Foreskin keratinocyte (primary cell): ENCODE measurements at places on chromosomes 11 and 22. TPM values are rescaled to one million over a fixed set of nuclear protein-coding genes. Genes with fewer than 3 reads are reported as not detected.

The CABP4 gene
- not detected in 2 replicates for polyA plus RNA-seq

The USH1C gene
- not detected in 2 replicates for polyA plus RNA-seq

- no peak for DNase-seq
Observed at GRCh38 chr11:115515647-115516395, 11.6 kb upstream of the CADM1 start.

The NEFH gene
- polyA plus RNA-seq, result 1.3 and 1.6 TPM in 2 replicates

DNA sequence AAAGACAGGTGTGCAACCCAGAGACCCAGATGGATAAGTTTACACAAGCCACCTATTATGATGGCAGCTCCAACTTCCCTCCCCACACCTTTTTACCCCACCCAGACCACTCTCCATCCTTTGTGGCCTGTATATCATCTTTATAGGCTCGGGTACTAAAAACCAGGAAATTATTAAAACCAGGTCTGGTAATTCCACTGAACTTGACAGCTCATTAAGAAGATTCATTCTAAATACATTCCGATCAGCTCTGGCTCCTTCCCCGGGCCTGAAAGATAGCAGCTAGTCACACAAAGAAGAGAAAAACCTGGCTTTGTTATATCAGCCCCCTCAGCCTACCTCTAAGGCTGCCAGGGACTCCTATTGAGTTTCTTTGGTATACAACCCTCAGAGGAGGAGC is 67.9 kb upstream of the API5 start:
- no peak for DNase-seq

DNA sequence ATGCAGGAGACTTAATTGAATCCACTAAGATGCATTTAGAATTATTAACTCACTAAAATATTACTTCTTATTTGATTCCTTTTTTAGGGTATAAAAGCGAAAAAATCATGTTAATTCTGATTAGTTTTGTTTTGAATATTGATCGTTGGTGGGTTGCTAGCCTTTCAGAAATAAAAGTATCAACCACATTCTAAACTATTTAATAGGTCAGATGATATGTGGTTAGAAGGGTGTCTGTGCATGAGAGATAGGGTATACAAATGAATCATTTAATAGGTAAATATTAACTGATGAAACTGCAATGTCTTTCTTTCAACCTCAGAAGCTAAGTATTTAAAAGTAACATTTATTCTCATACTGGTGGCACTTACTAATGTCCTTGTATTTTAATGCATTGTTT is 515.1 kb downstream of the CNTN5 start:
- DNase-seq, result no peak

GRCh38 chr11:107609400-107610218 is 18.7 kb downstream of the ELMOD1 start:
- no peak for DNase-seq

GRCh38 chr22:38981005-38981991 is 849 bp upstream of the APOBEC3B start:
- DNase-seq, result peak; percentile 36

DNA sequence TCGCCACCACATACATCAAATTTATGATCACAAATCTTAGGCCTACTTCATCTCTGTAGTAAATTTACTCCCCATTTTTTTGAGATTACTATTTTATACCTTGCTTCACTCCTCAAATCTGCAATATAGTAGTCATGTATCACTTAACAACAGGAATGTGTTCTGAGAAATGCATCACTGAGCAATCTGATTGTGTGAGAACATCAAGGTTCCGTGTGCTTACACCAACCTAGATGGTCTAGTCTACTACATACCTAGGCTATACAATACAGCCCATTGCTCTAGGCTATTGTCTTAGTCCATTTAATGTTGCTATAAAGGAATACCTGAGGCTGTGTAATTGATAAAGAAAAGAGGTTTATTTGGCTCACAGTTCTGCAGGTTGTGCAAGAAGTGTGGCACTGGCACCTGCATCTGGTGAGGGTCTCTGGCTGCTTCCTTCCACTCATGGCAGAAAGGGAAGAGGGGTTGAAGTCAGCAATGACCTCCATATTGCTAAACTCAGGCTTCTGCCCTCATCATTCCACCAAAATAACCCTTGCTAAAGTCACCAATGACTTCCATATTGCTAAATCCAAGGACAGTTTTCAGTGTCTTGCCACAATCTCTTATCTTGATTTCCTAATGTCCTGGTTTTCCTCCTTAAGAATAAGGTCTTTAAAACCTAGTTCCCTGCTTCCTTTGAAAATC is 140.3 kb downstream of the RBFOX2 start:
- DNase-seq, result no peak

GRCh38 chr11:134453441-134453840 is 41.4 kb upstream of the B3GAT1 start:
- DNase-seq, result no peak

The HSCB gene
- polyA plus RNA-seq, result 13.8 and 14.4 TPM in 2 replicates

GRCh38 chr11:78190871-78191538 is 2.3 kb downstream of the USP35 start:
- DNase-seq, result no peak

The METTL15 gene
- 3.9 and 4.6 TPM in 2 replicates for polyA plus RNA-seq

DNA sequence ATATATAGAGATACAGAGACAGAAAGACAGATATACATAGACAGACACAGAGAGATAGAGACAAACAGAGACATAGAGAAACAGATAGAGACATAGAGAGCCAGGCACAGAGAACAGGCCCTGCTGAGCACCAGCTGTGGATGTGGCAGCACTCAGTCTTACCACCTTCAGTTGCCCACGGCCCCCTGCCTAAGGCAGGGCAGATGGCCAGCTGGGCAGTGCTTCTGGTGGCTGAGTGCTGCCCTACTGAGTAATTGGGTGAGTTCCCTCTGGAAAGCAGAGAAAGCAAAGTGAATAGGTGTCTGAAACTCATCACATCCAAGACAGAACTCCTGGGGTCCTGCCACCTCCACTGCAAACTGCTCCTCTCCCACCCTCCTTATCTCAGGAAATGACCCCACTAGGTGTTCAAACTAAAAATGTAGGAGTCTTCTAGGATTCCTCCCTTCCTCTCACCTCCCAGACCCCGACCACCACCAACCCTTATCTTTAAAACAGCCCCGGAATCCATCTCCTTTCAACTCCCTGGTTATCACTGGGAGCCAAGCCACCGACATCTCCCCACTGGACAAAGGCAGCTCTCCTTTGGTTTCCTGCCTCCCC is 27.2 kb downstream of the SYN3 start:
- no peak for DNase-seq

- no peak for DNase-seq
Observed at GRCh38 chr22:41883400-41883799, 31.5 kb downstream of the SHISA8 start.

The MS4A14 gene
- polyA plus RNA-seq, result not detected in 2 replicates

DNA sequence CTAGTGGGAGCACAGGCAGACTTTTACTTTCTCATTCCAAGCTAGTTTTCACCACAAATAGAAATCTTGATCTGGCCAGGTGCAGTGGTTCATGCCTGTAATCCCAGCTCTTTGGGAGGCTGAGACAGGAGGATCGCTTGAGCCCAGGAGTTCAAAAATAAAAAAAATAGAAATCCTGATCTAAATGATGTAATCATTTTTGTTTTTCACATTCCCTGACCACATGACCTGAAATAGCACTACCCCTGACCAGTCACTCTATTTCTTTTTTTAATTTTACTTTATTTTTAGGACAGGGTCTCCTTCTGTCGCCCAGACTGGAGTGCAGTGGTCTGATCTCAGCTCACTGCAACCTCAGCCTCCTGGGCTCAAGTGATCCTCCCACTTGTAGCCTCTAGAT is 2.3 kb upstream of the TCN2 start:
- DNase-seq, result no peak

GRCh38 chr11:117700551-117700950 is 96.5 kb downstream of the DSCAML1 start:
- DNase-seq, result no peak

- DNase-seq, result no peak
Observed at GRCh38 chr11:30454111-30454510, 131.2 kb downstream of the ARL14EP start.

The ALDH3B2 gene
- 0.13 and 0.18 TPM in 2 replicates for polyA plus RNA-seq

The BAIAP2L2 gene
- polyA plus RNA-seq, result 4.2 and 5.0 TPM in 2 replicates

The SMCO4 gene
- 8.5 and 11.5 TPM in 2 replicates for polyA plus RNA-seq

The C11orf65 gene
- polyA plus RNA-seq, result 0.59 and 0.71 TPM in 2 replicates

- no peak for DNase-seq
Observed at GRCh38 chr11:8228231-8228630, 35.4 kb downstream of the LMO1 start.

The TMEM151A gene
- 0.02 and 0.04 TPM in 2 replicates for polyA plus RNA-seq

The PRR33 gene
- not detected in 2 replicates for polyA plus RNA-seq

DNA sequence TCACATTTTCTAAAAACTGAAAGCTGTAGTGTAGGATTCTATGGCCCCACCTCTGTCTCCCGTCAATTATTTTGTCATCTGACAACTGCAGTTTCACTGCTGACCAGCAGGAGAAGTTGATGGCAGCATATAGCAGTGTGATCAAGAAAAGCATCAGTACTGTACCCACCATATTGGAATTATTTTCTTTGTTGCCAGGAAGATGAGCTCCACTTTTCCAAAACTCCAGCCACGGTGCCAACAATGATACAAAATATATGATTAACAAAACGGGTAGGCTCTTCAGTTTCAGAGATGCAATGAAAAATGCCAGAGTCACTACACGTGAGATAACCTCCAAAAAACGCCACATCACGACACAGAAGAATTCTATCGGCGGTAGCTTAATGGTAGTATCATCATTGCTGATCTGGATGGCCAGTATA is 41.3 kb downstream of the XKR3 start:
- no peak for DNase-seq

DNA sequence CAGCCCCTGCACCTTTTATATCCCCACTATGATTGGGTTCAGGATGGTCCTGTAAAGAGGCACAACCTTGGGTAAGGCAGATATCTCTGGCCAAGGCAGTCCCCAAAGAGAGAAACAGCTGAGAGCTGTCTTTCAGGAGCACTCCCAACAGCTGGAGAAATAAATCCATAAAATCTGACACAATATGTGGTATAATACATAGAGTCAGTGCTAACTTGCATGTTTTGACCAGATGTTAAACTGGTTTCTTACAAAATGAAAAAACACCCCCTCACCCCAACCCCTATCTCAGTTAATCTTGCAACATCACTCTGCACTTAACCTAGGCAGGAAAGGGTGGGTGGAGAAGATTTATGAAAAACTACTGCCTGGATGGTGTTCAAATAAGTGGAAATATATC is 44.0 kb upstream of the C11orf87 start:
- no peak for DNase-seq

The HBG1 gene
- polyA plus RNA-seq, result not detected in 2 replicates

- DNase-seq, result no peak
Observed at GRCh38 chr22:27352426-27352825, 449.1 kb downstream of the MN1 start.

- no peak for DNase-seq
Observed at GRCh38 chr11:1059759-1060158, 14.9 kb upstream of the MUC2 start.

The SPON1 gene
- not detected in 2 replicates for polyA plus RNA-seq

- no peak for DNase-seq
Observed at GRCh38 chr11:16833026-16833425, 94.6 kb downstream of the C11orf58 start.

- DNase-seq, result no peak
Observed at GRCh38 chr22:48257685-48258055, 1495.2 kb downstream of the TBC1D22A start.

The PRG3 gene
- not detected in 2 replicates for polyA plus RNA-seq

The TUBGCP6 gene
- 12.9 and 13.4 TPM in 2 replicates for polyA plus RNA-seq

GRCh38 chr22:32446321-32446720 is 17.9 kb downstream of the BPIFC start:
- DNase-seq, result no peak

DNA sequence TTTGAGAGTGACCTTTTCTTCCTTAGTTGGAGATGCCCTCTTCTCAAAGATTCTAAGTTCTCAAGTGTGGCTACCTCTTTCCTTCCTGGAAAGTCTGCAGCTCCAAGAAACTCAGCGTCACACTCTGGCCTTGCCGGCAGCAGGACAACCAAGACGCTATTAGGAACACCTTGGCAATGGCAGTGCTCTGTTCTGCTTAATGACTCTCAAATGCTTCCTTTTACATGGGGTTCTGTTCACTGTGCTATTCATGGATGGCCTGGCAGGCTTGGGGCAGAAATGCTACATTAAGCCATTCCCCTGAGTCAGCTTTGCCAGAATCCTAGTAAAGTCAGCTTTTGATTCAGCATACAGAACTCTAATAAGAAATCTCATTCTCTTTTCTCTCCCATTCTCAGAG is 25.9 kb downstream of the LARGE2 start:
- DNase-seq, result no peak

DNA sequence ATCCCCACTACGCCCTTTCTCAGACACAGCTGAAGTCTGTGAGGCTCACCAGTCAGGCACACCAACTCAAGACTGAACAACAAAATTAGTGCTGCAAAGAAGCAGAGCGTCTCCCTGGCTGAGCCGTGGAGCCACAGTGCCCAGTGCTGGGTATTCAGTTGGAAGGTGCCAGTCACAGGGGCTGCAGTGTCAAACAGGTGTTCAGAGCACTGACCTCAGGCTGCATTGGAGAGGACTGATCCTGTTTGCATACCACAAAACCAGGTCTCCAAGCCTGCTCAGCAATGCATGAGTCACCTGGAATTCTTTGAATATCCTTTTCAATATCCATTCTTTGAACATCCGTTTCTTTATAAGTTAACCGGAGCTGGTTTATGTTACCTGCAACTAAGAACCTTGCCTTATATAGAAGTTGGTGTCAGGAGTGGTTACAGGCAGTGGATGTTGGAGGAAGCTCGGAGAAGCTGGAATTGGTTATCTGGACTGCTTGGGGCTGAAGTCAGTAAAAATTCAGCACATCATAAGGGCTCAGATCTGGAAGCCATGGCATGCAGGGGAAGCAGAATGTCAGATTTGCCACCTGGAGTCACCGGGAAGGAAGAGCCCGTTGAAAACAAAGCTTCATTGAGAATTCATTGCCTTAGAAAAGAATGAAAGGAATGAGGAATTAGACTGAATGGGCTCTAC is 30.3 kb downstream of the PDGFB start:
- DNase-seq, result peak; percentile 90

DNA sequence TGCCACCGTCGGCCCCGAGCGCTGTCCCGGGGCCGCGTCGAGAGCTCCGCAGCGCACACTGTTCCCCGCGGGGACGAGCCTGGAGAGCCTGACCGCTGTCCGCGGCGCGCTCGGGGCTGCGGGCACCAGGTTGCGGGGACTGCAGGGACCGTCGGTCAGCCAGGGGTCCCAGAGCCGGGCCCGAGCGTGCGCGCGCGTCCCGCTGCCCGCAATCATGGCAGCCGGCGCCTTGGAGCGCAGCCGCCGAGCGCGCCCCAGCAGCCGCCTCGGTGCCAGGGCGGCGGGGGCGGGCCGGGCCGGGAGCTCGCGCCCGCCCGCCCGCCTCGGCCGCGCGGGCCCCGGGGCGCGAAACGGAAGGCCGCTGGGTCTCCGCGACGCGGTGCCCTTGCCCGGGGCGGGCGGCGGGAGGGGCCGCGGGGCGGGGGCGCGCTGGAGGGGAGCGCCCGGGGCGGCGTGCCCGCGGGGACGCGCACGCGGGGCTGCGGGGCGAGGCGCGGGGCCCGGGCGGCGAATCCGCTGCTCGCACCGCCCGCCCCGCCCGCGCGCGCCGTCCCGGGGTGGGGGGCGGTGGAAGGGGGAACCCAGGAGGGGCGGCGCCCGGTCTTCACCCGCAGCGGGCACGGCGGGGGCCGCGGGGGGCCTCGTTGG is 79.4 kb upstream of the PPARA start:
- no peak for DNase-seq

- DNase-seq, result no peak
Observed at GRCh38 chr11:1030086-1030485, 6.4 kb downstream of the MUC6 start.

The TCN1 gene
- 0.16 TPM in 1 of 2 replicates, not detected in the other for polyA plus RNA-seq

The PAMR1 gene
- 0.37 and 0.62 TPM in 2 replicates for polyA plus RNA-seq

The MMP13 gene
- polyA plus RNA-seq, result not detected in 2 replicates
